ENCODE measurements at places on chromosomes 1 and 21.

- no peak for DNase-seq
Observed at GRCh38 chr1:39440856-39441255, 50.6 kb upstream of the BMP8A start.

DNA sequence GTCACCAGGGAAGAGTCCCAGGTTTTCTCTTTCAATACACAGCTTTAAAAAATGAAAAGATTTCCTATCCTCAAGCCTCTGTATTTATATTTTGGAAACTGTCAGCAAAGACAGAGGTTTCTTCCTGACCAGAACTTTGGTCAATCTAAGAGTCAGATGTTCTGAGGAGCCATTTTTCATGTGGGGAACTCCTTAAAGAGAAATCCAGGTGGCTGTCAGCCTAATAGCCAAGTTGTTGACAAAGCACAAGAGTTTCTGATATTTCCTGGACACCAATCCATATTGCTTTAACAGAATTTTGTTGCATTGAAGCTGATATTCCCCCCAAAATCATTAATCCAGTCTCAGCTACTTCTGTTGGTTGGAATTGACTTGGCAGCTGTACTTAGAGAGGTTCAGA is 318.6 kb upstream of the NFIA start:
- DNase-seq = no peak

GRCh38 chr1:198919667-198920398 is 281.0 kb downstream of the PTPRC start:
- DNase-seq = no peak

- DNase-seq = no peak
Observed at GRCh38 chr1:158146165-158146564, 34.5 kb upstream of the CD1D start.

DNA sequence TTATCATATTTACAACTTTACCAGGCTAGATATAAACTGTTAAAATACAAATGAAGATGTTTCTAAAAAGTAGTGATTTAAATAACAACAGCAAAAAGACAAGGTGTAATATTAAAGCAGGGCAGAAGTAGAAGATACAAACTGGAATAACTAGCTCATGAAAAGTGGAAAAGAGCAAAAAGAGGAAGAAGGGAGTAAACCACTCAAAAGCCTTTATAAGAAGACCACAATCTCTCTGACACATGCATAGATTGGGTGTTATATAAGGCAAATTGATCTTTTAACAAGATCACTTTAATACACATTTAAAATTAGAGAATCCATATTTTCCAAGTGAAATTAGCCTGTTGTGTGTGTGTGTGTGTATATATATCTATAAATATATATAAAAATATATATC is 5.0 kb downstream of the DENND1B start:
- DNase-seq = no peak

DNA sequence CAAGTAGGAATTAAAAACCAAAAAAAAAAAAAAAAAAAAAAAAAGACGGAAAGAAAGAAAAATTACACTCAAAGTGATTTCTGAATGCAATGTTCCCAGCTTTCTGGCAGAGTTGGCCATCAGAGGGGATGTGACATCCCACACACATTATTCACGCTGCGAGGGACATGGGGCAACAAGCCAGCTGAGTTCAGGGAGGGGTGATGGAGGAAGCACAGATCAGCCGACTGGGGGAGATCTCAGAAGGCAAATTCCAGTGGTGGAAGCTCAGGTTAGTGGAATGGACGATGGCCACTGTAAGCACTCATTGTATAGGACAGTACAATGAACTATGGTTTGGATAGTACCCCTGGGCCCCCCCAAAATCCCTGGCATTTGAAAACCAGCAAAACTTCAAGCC is 311.9 kb downstream of the PCP4 start:
- no peak for DNase-seq

DNA sequence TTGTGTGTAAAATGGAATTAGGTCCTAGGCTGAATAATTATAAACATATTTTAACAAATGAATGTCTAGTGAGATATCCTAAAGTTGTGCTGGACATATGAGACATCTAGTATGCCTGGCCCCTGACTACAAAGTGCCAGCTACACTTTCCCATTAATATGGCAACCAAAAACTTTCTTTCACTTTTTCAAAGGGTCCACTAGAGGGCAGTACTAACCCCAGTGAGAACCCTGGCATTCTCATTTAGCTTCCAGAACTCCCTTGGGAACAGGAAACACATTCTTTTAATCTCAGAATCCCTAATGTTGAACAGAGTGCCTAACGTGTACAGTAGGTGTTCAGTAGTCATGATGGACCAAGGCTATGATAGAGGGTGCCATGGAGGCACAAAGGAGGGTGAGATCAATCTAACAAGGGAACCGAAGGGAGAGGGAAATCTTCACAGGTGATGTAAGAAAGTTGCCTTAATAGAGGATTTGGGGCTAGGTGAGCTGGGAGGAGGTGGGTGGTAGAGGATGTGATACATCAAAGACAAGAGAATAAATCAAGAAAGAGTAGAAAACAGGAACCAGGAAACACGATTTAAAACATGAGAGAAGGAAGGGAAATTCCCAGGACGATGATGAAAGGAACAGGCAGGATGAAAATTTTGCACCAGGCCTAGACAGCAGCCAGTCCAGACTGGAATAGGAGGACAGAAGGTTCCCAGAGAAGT is 41.6 kb downstream of the NSL1 start:
- no peak for DNase-seq

- no peak for DNase-seq
Observed at GRCh38 chr21:43890042-43890441, 25.0 kb downstream of the AGPAT3 start.

DNA sequence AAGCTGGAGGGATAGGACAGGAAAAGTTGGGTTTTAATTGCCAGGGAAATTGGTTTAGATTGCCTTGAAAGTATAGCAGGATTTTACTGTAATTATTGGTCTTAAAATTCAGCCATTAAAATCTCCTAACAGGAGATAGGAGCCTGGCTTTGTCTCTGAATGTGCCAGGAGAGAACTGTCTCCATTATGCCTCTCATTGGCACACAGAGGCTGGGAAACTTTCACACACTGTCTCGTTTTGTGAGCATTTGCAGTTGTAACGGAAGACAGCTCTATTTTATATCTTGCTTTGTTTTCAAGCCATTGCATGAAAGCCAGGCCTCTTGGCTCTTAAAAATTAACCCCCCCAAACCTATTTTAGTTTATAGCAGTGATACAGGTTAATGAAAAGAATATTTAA is 12.5 kb downstream of the DNAJC6 start:
- no peak for DNase-seq

GRCh38 chr1:110630839-110631663 is 24.9 kb upstream of the KCNA2 start:
- DNase-seq = peak; percentile 86

DNA sequence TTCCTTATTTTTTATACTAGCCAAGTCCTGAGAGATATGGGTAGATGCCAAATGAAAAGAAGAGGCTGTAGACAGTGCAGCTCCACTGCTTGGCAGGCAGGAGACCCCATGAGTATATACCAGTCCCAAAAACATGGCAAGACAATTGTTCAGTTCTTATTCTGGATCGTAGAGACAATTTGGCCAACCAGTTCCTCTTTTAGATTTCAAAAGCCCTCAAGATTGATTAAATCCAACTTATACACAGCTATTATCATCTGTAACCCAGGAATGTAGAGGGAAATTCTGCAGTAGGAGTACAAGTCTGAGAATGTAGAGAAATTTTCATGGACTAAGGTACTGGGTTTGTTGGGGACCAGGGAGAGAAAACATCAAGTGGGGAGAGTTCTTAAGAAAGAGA is 50.3 kb downstream of the ATP6V1G3 start:
- DNase-seq = no peak

- DNase-seq = peak; percentile 17
Observed at GRCh38 chr1:150613061-150613920, 16.1 kb downstream of the ENSA start.

GRCh38 chr1:37814252-37814651 is 6.2 kb upstream of the YRDC start:
- DNase-seq = no peak

- DNase-seq = no peak
Observed at GRCh38 chr1:160330119-160330518, 12.9 kb downstream of the COPA start.

DNA sequence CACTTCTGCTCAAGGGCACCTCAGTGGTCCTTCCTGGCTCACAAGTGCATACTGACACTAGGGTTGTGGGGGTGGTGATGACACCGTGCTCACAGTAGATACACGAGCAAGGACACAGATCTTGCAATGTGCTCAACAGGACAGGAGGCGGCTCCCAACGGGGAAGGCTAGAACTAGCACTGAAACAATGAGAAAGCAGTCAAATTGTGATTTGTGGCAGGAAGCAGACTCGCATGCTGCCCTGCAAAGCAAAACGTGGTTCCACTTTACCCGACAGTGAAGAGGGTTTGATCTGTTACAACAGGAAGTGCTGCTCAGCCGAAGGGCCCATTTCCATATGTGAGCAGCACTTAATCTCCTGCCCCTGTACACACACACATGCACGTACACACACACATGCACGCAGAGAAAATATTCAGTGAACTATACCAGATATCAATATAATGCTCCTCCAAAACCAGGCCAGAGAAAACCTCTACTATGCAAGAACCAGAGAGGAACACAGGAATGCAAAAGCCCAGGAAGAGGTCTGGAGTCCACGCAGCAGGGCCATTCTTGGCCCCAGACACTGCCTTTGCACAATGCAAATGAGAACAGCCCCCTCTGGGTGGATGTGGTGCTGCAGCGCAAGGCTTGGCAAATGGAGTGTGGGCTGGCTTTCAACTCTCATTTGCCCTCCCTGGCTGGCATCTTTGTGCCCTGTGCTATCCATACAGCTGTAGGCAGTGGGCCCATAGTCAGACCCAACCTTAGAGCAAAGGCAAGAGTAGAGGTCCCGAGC is 47.1 kb downstream of the KANK4 start:
- no peak for DNase-seq

DNA sequence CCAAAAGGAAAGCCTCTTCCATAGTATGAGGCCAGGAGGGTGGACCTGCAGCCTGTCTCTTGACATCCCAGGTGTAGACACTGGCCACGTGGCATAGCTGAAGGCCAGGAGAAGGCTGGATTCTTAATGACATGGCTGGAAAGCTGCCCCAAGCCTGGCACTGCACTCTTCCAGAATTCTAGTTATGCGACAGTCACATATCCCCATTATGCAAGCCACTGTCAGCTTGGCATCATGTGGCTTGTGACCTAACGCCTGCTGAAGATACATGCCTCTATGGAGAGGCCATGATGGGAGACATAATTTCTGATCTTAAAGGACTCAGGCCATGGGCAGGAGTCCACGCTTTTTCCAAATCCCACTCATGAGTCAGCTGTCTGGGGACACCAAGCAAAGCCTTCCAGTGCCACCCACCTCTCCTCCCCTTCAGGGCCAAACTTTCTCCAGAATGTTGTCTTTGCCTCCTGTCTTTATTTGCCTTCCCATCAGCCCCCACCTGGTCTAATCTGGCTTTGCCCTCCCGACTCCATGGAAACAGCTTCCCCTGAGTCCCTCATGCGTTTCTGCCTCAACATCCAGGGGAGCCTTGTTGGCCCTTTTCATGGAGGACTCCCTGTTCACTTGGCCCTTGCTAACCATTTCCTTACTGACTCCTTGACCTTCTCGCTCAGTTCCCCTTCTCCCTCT is 3.0 kb downstream of the PLA2G2A start:
- DNase-seq = no peak

DNA sequence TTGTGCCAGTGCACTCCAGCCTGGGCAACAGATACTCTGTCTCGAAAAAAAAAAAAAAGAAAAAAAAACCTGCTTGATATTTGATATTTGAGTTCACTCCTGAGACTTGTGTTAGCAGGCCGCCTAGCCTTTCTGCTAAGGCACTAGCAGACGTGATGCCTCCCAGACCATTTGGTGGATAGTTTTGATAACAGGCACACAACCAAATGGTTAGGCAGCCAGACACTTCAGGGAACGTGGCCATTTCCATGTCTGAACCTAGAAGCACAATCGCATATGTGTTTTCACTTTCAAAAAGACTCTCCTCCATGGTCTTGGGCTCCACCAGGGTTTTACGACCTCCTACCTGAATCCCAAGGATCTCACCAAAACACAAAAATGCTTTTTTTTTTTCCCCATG is 1319.5 kb downstream of the BRINP3 start:
- peak; percentile 23 for DNase-seq

DNA sequence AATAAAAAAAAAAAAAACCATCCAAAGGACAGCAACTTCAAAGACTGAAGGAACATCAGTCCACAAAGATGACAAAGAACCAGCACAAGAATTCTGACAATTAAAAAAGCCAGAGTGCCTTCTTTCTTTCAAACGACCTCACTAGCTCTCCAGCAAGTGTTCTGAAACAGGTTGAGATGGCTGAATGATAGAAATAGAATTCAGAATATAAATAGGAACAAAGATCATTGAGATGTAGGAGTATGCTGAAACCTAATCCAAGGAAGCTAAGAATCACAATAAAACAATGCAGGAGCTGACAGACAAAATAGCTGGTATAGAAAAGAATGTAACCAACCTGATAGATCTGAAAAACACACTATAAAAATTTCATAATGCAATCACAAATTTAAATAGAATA is 218.2 kb downstream of the GIPC2 start:
- no peak for DNase-seq

DNA sequence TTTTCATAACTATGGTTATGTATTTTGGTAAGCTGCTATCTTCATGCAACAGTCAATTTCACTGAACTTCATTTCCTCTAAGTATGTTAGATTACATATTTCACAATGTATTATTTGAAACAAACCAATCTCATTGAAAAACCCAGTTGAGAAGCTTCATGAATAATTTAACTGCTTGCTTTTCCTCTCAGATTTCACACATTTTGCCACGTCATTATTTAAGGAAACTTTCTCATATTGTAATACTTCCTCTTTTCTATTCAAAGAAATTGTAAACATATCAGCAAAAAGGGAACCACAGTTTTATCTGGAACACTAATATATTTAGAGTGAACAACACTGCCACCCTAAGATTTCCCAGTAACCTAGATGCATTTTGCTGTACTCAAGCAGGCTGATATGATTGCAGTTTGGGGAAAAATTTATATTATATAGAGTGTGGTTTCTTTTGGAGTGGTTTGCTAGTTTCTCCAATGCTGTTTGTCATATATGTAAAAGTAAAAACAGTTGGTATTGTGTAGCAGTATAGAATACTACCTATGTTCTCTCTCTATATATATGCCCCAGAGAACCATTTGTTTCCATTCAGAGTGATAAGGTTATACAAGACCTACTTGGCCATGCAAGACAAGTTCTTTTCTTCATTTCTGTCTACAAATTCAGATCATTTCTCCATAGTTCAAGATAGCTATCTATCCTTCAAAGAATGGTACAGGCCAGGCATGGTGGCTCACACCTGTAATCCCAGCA is 28.4 kb upstream of the AHCTF1 start:
- no peak for DNase-seq

DNA sequence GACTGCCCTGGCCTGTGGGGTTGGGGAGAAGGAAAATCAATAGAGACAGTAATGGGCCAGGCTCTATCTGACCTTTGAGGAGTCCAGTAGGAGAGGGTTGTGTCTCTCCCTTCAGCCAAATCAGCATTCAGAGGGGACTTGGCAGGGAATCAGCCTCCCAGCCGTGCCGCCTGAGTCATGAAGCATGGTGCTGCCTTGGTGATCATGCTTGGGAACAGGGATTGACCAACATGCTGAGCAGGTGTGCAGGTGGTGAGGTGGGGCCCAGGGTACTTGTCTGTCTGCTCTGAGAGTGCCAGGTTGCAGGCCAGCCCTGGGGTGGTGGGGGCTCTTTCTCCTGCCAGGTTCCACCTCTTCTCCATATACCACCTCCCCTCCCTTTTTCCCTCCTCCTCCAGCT is 58.9 kb upstream of the TLR5 start:
- DNase-seq = no peak

Measured in NK-92 treated with Interleukin-12 subunit alpha and Interleukin-12 subunit beta, amount 100 ng/mL, for 24 hours (cell line).